NCI-H446 (cell line): ENCODE measurements at places on chromosomes 7 and 10.

DNA sequence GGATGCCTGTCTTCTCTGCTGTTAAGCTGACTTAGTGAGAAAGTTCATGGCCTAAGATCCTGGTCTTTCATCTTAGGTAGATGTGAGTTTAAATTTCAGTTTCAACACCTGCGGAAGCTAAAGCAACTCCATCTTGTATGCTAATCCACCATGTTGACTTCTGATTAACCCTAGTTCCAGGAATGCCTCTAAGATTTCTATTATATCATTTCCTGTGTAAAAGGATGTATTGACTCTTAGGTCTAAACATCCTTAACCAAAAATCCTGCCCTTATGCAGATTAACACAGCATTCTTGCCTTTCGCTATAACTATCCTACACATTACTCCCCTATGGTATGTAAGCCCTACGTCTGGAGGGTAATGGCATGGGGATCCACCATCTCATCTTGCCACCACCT, 94.4 kb upstream of the CCDC6 start:
- DNase-seq, result no peak

DNA sequence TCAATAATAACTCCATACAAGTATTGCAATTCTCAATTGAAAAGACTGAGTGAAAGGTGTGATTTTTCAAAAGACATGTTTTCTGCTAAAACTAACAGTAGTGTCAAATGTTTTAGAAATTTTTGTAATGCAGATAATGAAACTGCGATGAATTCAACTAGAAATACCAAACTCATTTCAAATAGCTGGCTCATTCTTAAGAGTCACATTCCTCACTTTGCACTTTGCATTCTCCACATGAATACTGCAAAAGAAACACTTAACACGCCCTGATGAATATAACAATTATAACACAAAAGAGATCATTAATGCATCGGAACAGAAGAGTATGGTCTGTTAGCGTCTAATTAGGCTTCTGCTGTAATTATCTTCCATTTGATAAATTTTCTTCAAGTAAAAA, 15.5 kb upstream of the TSPAN12 start:
- DNase-seq, result no peak

DNA sequence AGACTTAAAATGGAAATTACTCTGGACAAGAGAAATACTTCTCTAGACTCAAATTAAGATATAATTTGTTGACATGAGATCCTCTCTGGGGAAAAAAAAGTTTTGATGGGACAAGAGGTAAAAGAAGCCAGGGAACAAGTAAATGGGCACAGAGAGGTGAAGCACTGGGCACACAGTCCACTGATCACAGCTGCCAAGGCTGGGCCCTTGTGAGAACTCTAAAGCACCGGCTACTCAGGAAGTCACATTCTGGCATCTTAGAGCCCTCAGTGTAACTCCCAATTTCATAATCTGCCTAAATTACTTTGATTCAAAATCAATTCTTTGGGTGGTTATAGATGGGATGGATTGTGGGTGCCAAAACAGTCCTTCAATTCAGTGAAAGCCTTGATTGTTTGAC, 123.2 kb upstream of the CACNA2D1 start:
- DNase-seq, result peak; percentile 23

- DNase-seq, result no peak
These were observed 266.6 kb downstream of the DGKB start for GRCh38 chr7:14635955-14636354.

DNA sequence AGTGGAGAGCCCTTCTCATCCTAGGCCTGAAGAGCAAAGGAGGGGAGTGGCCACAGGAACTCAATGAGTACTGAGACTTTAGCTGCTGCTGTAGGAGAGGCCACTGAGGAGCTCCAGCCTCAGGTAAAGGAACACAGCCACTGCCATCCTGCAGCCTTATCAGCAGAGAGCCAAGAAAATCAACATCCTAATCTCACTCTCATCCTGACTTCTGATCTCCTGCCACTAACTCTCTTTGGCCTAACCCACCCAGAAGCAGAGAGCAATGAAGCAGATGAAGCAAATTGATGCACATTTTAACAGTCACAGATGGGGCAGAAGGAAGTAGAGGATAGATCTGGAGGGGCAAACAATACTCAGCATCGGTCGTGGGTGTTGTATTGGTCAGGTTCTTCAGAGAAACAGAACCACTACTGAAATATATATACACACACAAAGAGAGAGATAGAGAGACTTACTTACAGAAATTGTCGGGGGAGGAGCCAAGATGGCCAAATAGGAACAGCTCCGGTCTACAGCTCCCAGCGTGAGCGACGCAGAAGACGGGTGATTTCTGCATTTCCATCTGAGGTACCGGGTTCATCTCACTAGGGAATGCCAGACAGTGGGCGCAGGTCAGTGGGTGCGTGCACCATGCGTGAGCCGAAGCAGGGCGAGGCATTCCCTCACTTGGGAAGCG, 297.6 kb downstream of the MTERF1 start:
- DNase-seq, result no peak
